ENCODE measurements at places on chromosomes 5 and 9. TPM values are rescaled to one million over a fixed set of nuclear protein-coding genes. Genes with fewer than 3 reads are reported as not detected.

DNA sequence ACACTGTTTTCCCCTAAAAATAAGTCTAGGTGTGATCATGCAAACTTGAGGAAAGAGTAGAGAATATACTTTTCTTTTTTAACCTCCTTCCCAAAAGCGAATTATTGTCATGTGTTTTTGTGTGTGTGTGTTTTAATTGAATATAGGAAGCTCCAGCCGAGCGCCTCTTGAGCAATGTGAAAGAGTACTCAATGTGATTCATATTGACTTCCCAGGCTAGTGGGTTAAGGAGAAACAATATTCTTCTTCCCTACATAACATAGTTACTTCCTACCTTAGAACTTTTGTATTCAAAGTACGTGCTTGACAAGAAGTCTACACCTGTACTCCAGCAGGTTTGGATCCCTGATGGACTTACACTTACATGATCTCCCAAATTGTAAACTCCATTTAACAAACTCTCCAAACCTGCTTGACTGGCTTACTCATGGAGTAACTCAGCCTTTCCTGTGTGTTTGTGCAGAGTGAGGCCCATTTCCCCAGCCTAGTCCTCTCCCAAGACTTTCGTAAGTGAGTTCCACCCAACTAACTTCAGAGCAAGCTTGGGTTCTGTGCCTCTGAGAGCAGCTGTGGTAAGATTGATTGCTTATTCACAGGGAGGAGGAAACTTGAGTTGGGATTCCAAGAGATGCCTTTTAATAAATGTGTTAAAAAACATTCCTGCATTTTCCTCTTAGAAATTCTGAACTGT is 9.3 kb downstream of the SLC28A3 start:
- H3K27ac ChIP-seq: no peak overlapping the region
- H3K4me1 ChIP-seq: no peaks in the 10 kb centered on the region
- H3K4me3 ChIP-seq: no peak overlapping the region
- no peak for DNase-seq
- H3K36me3 ChIP-seq: no peaks in the 10 kb centered on the region

CEL gene
- total RNA-seq: not detected

GRCh38 chr5:169668732-169669131 is 31.7 kb downstream of the DOCK2 start:
- H3K4me3 ChIP-seq: no peak overlapping the region
- no peaks in the 10 kb centered on the region for H3K36me3 ChIP-seq
- H3K27me3 ChIP-seq: no peaks in the 10 kb centered on the region
- no peak overlapping the region for H3K27ac ChIP-seq

GRCh38 chr9:7785813-7786212 is 13.8 kb downstream of the DMAC1 start:
- H3K4me1 ChIP-seq: no peaks in the 10 kb centered on the region
- no peak for DNase-seq
- H3K36me3 ChIP-seq: no peaks in the 10 kb centered on the region
- H3K27ac ChIP-seq: no peak overlapping the region

DNA sequence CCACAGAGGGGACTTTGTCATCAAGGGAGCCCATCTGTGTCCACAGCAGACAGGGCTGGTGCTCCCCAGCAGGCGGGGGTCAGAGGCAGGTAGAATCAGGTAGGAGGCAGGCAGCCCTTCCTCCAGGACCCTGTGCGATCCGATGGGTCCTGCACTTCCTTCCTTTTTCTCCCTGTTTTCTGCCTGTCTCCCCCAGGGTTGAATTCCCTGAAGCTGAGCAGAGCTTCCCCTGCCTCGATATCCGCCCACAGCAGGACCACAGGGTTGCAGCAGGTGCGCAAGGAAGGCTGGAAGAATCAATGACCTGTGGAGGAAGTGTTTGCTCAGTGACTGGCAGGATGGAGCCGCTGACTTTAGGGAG is 69.2 kb downstream of the MRPL36 start:
- no peaks in the 10 kb centered on the region for H3K27me3 ChIP-seq
- H3K36me3 ChIP-seq: no peaks in the 10 kb centered on the region
- no peak overlapping the region for H3K27ac ChIP-seq
- H3K4me3 ChIP-seq: no peak overlapping the region
- DNase-seq: peak; percentile 35
- no peaks in the 10 kb centered on the region for H3K4me1 ChIP-seq

GRCh38 chr9:68819065-68819464 is 114.0 kb downstream of the PIP5K1B start:
- no peaks in the 10 kb centered on the region for H3K36me3 ChIP-seq
- no peak for DNase-seq

GRCh38 chr5:146001544-146002190 is 65.3 kb downstream of the SH3RF2 start:
- H3K4me1 ChIP-seq: no peaks in the 10 kb centered on the region
- H3K27me3 ChIP-seq: no peaks in the 10 kb centered on the region
- H3K4me3 ChIP-seq: no peak overlapping the region
- H3K27ac ChIP-seq: no peak overlapping the region
- no peaks in the 10 kb centered on the region for H3K36me3 ChIP-seq

STPG3 gene
- not detected for total RNA-seq

DNA sequence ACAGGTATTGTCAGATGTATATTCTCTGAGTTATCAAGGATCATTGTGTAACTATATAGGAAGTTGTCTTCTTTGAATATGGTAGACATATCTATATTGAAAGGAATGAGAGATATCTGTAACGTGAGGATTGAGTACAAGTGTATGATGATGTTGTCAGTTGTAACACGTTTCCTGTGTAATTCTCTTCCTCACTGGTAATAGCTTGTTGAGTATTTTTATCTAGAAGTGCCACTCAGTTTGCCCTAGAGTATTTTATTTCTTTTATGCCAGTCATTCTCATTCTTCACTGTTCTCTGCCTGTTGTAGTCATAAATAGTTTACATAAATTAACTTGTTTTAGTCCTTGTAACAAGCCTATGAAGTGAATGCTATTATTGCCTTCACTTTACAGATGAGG is 172.1 kb downstream of the BAAT start:
- DNase-seq: no peak
- no peaks in the 10 kb centered on the region for H3K27me3 ChIP-seq
- no peaks in the 10 kb centered on the region for H3K4me1 ChIP-seq
- H3K27ac ChIP-seq: no peak overlapping the region
- no peak overlapping the region for H3K4me3 ChIP-seq

DNA sequence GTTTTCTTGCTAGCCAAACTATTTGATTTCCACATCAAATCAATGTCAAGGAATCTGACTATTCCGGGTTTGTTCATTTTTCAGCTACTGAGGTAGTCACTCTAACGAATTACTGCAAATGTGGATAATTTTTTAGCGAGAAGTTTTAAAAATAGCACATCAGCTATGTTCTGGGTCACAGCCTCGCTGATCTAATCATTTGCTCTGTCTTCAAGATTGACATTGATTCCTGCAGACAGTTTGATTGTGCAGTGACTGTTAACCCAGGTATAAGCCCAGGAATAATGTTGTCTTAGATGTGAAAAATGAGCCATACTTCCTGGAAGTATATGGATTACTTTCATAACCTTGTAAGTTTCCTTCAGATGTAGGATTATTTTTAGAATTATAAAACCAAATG is 175.1 kb downstream of the BAAT start:
- no peak overlapping the region for H3K4me3 ChIP-seq
- no peaks in the 10 kb centered on the region for H3K27me3 ChIP-seq
- no peaks in the 10 kb centered on the region for H3K36me3 ChIP-seq
- DNase-seq: no peak
- H3K27ac ChIP-seq: no peak overlapping the region

SEMA4D gene
- 4.6 TPM for total RNA-seq

DNA sequence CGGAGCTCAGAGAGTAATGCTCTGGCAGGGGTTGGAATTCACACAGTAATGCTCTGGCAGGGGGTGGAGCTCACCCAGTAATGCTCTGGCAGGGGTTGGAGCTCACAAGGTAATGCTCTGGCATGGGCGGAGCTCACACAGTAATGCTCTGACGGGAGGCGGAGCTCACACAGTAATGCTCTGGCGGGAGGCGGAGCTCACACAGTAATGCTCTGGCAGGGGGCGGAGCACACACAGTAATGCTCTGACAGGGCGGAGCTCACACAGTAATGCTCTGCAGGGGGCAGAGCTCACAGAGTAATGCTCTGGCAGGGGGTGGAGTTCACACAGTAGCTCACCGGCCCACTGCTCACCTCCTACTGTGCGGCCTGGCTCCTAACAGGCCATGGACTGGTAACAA is 47.2 kb upstream of the LPCAT1 start:
- H3K36me3 ChIP-seq: peaks cover 24% of the 10 kb centered on the region
- DNase-seq: no peak
- no peaks in the 10 kb centered on the region for H3K27me3 ChIP-seq
- H3K4me1 ChIP-seq: no peaks in the 10 kb centered on the region

RNF183 gene
- total RNA-seq: not detected

DNA sequence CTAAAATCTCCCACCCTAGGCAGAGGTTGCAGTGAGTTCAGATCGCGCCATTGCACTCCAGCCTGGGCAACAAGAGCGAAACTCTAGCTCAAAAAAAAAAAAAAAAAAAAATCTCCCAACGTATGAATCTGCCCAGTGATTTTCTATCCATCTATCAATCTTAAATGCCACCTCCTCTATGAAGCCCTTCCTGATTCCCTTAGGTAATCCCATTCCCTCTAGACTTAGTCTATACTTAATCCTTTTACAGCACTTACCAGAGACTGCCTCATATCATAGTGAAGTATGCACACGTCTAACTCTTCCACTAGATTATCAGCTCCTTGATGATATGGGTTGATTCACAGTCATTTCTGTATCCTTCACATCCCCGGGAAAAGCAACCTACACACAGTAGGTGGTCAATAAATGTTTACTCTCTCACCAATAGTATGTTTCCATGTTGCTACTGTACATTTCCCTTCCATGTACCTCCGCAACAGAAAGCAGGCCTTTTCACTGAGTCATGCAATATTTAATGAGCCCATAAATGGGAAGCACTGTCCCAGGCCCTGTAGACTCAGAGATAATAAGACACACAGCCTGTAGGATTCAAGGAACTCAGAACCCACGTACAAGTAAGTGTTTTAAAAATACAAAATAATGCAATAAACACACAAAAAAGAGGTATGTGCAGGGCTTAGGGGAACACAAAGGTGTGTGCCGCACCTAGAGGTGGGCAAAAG is 1.2 kb downstream of the DROSHA start:
- peaks cover 25% of the 10 kb centered on the region for H3K36me3 ChIP-seq
- no peak overlapping the region for H3K27ac ChIP-seq
- DNase-seq: no peak
- H3K4me3 ChIP-seq: peak overlapping the region; percentile 61
- H3K4me1 ChIP-seq: peaks cover 32% of the 10 kb centered on the region

RANBP17 gene
- total RNA-seq: 14.3 TPM

DNA sequence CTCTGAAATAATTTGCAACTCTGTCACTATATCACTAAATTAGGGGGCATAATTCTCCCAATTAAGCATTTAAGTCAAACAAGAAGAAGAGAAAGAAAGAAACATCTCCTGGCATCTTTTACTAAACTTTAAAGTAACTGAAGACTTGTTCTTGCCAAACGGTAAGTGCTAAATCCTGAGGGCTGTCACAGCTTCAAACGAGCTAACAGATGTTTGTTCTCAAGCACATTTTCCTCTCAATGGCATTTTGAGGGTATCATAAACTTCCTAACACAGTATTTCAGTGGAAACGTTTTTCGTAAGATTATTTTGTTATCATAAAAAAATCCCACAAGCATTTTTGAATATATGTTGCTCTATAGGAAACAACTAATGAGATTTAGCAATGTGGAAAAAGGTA is 169.5 kb upstream of the TAS2R1 start:
- H3K4me3 ChIP-seq: no peak overlapping the region
- no peaks in the 10 kb centered on the region for H3K4me1 ChIP-seq
- no peak for DNase-seq

DNA sequence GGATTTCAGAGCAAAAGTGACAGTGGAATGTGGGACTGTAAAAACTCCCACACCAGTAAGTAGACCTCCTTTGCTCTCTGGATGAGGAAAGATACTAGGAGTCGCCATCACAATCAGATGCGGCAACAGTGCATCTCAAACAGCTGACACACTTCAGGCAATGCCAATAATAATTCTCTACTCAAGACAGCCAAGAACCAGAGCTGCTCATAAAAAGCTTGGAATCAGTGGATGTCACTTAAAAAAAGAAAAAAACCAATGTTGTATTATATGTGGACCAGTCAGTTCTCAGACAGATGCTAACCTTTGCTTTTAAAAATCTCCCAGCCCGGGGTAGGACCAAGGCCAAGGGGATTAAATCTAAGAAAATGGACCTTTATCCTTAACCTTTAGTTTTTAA is 185.0 kb downstream of the GNA14 start:
- peaks cover 2% of the 10 kb centered on the region for H3K4me1 ChIP-seq
- no peaks in the 10 kb centered on the region for H3K27me3 ChIP-seq
- no peaks in the 10 kb centered on the region for H3K36me3 ChIP-seq

- peaks cover 9% of the 10 kb centered on the region for H3K27me3 ChIP-seq
- no peak for DNase-seq
- H3K4me3 ChIP-seq: no peak overlapping the region
- no peaks in the 10 kb centered on the region for H3K36me3 ChIP-seq
These were observed 85.9 kb upstream of the SIMC1 start for GRCh38 chr5:176152191-176152929.

DNA sequence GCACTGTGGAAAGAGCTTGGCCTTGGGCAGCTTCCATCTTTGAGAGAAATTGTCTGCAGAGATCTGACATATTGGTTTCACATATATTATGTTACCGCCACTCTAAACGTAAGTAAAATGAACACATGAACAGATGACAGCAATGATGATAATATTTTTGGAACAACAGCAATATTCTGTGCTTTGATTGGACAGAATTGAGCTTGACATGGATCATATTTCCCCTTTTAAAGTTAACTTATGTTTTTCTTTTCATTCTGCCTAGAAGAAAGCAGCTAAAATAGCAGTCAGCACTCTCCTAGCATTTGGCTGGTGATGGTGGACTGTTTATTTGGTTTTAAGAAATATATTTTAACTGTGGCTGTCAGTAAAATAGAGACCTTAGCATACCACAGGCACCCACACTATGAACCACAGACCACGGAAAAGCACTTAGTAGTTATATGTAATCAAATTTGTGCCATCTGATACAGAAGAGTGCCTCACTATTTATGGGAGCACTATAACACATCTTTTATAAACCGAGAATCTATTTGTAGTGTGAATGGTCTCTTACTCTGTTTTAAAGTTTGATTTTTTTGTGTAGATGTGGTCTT is 1.8 kb upstream of the CFAP95 start:
- H3K4me3 ChIP-seq: no peak overlapping the region
- no peak for DNase-seq
- no peaks in the 10 kb centered on the region for H3K4me1 ChIP-seq
- no peak overlapping the region for H3K27ac ChIP-seq

- H3K4me3 ChIP-seq: peak overlapping the region; percentile 57
- H3K27me3 ChIP-seq: no peaks in the 10 kb centered on the region
- DNase-seq: no peak
- no peaks in the 10 kb centered on the region for H3K36me3 ChIP-seq
These were observed 815 bp downstream of the PDZD2 start for GRCh38 chr5:31639481-31640411.

All from sigmoid colon (tissue), 7 donors.